Renal pelvis (tissue), 12 donors: ENCODE measurements at places on chromosomes 2 and 18. TPM values are rescaled to one million over a fixed set of nuclear protein-coding genes. Genes with fewer than 3 reads are reported as not detected.

DNA sequence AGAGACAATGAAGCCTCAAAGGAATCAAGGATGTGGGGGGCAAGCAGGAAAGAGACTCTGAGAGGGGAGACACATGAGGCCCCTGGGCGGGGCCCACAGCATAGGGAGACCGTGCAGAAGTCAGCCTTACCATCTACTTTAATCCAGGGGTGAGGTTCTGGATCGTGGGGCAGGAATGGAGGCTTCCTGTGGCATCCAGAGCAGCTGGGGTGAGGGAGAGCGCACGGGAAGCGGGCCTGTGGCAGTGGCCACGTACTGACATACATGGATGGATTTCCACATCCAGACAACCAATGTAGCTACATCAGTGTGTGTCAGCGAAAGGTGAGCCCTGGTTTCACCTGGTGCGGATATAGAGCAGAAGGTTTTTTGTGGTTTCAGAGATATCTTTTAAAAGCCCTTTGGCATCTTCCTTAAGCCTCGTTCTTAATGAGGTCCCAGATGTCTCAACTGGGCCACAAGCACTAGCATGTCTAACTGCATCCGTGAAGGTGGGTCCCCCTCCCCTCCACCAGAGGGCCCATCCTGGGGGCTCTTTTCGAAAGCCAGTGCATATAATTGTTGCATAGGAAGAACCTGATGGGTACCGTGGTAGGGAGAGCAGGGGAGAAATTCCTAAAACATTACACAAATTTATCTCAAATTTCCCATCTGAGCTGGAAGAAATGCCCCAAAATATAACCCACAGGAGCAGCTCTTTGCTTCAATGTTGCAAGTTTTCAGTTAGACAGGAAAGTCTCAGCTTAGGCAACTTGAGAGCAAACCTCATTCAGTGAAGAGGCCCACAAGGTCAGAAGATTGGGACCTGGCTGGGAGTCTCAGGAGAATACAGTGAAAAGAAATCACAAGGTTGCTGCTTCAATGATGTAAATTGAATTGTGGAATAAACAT, 90.9 kb downstream of the SP3 start:
- DNase-seq = no peak

DNA sequence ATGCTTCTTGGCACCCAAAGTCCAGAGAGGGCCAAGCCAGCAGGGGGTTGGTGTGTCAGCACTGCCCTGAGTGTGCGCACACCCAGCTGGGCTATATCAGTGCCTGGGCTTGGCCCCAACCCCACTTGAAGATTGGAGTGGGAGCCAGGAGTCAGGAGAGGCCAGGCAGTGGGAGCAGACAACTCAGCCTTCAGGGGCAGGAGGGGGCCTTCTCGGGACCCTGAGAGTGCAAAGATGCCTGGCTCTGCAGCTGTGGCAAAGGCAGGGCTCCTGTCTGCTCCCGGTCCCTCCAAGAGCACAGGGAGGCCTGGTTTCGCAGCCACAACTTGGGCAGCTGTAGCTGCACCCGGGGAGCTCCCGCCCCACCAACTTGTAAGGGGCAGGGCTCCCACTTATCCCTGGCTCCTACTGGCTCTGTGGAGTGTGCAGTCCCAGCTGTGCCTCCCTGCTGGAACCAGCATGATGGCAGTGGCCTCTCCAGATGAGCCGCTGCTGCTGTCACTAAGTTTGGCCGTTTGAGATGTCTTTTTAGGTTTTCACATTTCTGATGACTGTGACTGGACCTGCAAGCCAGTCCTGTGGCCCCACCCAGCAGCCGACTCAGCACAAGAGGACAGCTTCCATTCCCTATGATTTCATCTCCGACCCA, 148.8 kb upstream of the HS6ST1 start:
- DNase-seq = no peak

Gene AP1S3
- 16.1 TPM for polyA plus RNA-seq

Gene NEB
- polyA plus RNA-seq = 17.2 TPM
